ENCODE measurements at places on chromosomes 11 and 22.

- DNase-seq, result no peak
Measured at GRCh38 chr22:18154821-18155390, 4.9 kb downstream of the USP18 start.

GRCh38 chr11:44870181-44870580 lies 80.5 kb downstream of the TP53I11 start:
- DNase-seq, result no peak

DNA sequence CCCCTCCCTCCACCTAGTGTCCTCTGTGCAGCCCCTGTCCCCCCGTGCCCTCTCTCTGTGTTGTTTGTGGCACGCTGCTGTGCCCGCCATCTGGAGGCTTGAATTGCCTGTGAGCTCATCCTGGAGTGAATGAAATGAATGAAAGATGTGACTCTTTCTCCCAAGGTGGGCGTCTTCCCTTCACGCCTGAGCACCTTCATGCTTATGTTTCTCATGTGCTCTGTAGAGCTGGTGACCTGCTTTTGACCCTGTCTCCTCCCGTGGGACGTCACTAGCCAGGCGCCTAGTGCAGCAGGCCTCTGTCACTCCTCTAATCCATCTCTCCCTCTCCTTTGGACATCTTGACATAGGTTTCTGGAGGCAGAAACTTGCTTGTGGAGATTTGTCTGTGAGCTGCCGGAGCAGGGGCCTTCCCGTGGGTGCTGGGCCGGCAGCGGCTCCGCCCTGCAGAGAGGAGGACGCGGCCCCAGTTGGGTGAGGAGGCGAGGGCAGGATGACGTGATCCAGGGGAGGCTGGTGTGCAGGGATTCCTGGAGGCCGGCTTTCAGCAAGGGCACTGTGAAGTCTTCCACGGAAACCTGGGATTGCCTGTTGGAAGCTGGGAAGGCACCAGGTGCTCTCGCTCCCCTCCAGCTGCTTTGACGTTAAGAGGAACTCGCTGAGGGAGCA lies 40.6 kb downstream of the MUC6 start:
- DNase-seq, result peak; percentile 24

DNA sequence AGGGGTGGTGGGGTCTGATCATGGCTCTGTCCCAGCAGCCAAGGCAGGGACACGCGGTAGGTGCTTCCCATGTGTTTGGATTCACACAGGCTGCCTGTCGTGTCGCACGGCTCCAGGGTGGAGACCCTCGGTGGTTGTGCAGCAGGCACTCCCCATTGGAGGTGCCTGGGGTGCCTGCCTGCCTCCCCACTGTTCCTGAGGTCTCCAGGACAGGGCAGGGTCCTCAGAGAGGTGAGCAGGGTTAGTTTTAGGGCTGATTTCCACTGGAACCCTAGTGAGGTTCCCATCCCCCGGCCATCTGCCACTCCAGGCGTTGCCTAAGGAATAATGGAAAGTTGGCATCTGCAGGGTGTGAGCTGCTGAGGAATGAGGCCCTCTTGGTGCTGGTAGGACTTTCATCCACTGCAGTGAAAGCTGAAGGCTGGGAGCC lies 32.3 kb downstream of the OSBPL5 start:
- no peak for DNase-seq

DNA sequence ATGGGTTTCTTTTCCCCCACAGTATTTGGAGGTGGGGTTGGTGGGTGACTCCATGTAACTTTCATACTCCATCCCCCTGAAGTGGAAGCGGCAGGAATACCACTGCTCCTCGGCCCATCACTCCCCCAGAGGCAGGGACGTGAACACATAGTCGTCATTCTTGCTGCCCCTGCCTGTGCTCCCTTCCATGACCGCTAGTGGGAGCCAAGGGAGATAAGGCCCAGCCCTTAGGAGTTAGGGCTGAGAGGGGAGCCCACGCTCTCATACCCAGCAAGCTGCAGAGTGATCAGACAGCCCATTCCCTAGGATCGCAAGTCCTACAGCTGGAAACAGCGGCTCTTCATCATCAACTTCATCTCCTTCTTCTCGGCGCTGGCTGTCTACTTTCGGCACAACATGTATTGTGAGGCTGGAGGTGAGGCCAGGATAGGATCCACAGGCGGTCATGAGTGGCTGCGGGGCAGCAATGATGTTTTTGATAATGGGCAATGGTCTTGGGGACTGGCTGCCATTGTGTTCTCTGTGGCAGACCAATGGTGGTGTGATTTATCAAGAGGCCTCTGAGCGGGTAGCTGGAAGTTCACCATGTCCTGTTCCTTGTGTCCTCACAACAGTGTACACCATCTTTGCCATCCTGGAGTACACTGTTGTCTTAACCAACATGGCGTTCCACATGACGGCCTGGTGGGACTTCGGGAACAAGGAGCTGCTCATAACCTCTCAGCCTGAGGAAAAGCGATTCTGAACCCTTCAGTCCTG lies 15.9 kb downstream of the RHOG start:
- DNase-seq, result peak; percentile 89

- no peak for DNase-seq
Measured at GRCh38 chr11:109731451-109731850, 309.5 kb downstream of the C11orf87 start.

Data from activated CD4-positive, alpha-beta T cell treated with anti-CD3 and anti-CD28 coated beads for 36 hours (primary cell).